H1 (cell line): ENCODE measurements at places on chromosomes 11 and 22. TPM values are rescaled to one million over a fixed set of nuclear protein-coding genes. Genes with fewer than 3 reads are reported as not detected.
A peak's percentile ranks its signal among the peaks of the same experiment; 100 is the strongest.

The ZPR1 gene
- total RNA-seq, result 70.5 and 81.2 TPM in 2 replicates

The CYP2D6 gene
- 0.77 and 0.93 TPM in 2 replicates for total RNA-seq

The FXYD2 gene
- total RNA-seq, result 0.99 and 1.1 TPM in 2 replicates

The PARVG gene
- total RNA-seq, result 0.37 and 0.50 TPM in 2 replicates

The CHRDL2 gene
- total RNA-seq, result 0.25 and 0.48 TPM in 2 replicates

GRCh38 chr22:47572443-47572842, 810.0 kb downstream of the TBC1D22A start:
- no peak for DNase-seq

- peak; percentile 83 for DNase-seq
These were observed 60.0 kb downstream of the MYO7A start for GRCh38 chr11:77187776-77188632.

GRCh38 chr22:30008401-30008800, 71.9 kb upstream of the HORMAD2 start:
- DNase-seq, result no peak

DNA sequence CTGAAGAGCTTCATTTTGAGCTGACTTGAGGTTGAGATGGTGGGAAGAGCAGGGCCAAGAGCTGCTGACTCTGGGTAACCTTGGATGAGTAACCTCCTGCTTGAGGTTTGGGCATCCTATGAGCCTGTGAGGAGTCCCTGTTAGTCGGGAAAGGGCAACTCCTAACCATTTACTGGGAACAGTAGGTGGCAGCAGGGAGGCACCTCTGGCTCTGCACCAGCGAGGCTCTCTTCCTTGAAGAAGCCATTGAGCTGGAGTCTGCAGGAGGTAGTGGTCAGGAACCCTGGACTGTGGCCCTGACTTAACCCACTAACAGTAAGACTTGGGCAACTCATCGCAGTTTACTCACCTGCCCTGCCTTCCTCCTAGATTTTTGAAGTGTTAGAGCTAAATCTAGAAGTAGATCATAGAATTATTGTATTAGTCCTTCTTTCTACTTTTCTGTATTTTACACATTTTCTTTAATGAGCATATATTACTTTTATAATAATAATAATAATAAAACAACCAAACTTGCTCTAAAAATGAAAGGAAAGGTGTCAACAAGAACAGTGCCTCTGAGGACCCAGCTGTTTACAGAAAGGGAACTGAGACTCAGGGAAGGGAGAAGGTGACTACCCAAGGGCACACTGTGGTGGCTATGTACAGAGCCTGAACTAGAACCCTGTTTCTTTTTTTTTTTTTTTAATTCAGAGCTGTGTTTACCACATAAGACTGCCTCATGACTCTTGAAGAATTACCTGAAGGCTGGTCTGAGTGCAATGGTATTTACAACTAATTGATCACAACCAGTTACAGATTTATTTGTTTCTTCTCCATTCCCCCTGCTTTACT, 47.5 kb downstream of the MEI1 start:
- DNase-seq, result peak; percentile 46

DNA sequence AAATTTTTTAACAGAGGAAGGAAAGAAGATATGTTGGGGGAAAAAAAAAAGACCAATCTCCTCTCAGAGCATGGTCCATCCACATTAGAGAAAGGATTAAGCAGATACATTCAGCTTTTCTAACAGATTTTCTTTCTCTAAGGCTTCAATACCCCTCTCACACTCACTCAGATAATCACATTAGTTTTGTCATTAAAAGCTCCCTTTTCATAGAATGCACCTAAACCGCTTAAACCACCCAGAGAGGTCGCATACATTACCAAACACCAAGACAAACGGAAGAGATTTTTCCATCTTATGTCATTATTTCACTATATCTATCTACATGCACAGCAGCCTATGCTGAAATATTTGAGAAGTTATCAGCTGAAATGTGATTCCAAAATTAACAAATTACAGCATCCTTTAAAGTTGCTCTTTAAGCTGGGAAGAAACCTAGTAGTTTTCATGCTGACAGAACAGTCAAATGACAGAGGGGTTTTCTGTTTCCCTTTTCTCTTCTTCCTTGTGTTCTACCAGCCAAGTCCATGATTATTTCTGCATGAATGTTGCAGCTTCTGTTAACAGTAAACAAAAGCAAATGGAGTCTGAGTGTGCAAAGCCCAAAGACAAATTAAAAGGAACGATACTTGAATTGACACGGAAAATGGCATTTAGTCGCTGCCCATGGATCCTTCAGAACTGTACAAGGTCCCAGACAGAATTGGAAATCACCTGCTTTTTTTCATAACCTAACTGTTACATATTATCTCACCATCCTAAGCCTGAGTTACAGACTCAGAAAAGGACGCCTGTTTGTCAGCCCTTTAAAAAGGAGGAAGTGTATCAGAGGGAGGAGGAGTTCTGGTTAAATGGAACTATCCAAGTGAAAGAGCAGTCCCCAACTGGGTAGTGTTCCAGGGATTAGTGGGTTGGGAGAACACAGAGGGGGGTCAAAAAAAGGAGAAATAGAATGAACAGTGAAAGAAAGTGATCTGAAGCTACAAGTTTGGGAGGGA, 54.6 kb downstream of the PRCP start:
- no peak for DNase-seq

GRCh38 chr11:20235164-20235563, 74.9 kb upstream of the DBX1 start:
- no peak for DNase-seq

DNA sequence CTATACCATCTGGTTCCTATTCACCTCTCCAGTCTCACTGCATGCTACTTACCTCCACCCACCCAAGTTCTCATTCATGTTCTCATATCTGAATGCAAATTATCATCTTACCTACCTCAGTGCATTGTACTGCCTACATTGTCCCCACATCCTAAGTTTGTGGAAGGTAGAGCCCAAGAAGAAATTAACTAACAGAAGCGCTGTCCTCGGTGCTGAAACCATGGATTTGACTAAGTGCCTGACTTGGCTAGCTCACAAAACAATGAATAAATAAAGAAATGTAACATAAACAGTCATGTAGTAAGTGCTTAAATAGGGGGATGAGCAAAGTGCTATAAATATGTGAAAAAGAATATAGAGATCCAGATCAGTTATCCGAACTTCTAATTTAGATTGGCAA, 63.2 kb downstream of the GRIA4 start:
- peak; percentile 71 for DNase-seq

DNA sequence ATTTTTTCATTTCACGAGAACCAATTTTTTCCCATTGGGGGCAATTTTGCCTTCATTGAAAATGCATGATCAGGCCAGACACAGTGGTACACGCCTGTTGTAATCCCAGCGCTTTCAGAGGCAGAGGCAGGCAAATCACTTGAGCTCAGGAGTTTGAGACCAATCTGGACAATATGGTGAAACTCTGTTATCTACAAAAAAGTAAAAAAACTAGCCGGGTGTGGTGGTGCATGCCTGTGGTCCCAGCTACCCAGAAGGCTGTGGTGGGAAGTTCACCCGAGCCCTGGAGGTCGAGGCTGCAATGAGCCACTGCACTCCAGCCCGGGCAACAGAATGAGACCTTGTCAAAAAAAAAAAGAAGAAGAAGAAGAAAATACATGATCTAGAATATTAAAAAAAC, 19.2 kb upstream of the UPK3A start:
- no peak for DNase-seq

DNA sequence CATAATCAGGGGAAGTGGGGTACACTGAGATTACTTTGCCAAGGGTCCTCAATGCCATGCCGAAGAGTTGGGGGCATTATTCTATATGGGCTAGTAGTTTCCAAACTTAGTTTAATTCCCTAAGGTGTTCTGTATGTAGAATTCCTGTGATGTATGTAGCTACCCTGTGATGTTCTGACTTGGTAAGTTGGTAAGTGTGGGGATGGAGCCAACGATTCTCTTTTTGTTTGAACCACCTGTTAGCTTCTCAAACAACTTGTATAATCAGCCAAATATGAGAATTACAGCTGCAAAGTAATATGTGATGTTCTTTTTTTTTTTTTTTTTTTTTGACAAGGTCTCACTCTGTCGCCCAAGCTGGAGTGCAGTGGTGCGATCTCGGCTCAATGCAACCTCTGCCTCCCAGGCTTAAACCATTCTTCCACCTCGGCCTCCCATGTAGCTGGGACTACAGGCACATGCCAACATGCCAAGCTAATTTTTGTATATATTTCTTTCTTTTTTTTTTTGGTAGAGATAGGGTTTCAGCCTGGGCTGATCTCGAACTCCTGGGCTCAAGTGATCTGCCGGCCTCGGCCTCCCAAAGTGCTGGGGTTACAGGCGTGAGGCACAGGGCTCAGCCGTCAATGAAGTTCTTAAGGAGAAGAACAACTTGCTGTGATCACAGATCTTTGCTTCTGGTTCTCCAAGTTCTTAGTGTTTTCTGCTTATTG, 315.2 kb upstream of the CCDC90B start:
- DNase-seq, result no peak

GRCh38 chr11:121437686-121438078, 14.4 kb upstream of the SORL1 start:
- no peak for DNase-seq

DNA sequence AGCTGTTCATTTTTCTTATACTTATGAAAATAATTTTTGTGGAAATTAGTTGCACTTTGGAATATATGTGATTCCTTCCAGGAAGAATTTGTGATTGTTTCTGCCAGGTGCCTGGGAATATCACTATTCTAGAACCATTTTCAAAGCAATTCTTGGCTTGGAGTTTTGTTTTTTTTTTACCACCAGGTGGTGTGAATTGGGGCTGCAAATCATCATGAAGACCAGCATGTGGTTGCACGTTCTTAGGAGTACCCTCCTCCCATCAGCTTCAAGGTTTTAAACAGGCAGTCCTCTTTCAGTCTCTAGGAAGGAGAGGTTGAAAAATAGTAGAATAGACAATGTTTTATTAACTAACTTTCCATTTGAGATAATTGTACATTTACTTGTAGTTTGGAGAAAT, 25.9 kb downstream of the USP47 start:
- no peak for DNase-seq

DNA sequence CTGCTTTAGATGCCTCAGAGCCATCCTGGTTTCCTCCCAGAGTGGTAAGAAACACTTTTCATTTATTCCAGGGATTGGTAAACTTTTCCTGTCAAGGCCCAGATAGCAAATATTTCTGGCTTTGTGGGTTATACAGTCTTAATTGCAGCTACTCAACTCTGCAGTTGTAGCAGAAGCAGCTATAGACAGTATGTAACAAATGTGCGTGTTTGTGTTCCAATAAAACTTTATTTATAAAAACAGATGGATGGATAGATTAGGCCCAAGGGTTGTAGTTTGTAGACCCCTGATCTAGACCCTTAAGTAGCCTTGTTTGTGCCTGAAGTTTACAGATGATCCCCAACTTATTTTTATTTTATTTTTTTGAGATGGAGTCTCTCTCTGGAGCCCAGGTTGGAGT, 17.9 kb downstream of the NNMT start:
- DNase-seq, result no peak

- no peak for DNase-seq
These were observed 12.2 kb downstream of the OR4D9 start for GRCh38 chr11:59523541-59523940.
